Stimulated activated CD8-positive, alpha-beta memory T cell treated with anti-CD3 and anti-CD28 coated beads, Interleukin-15, amount 100 ng/mL, for 24 hours (primary cell): ENCODE measurements at places on chromosomes 1 and 21.

- DNase-seq: no peak
Measured at GRCh38 chr1:184118046-184118445, 66.5 kb downstream of the TSEN15 start.

GRCh38 chr21:29433366-29434059 lies 134.8 kb downstream of the BACH1 start:
- no peak for DNase-seq

GRCh38 chr1:83882906-83883305 lies 116.0 kb downstream of the TTLL7 start:
- no peak for DNase-seq

- no peak for DNase-seq
Measured at GRCh38 chr1:227707846-227708245, 27.3 kb downstream of the JMJD4 start.

GRCh38 chr1:245829826-245830225 lies 675.0 kb downstream of the KIF26B start:
- DNase-seq: no peak

DNA sequence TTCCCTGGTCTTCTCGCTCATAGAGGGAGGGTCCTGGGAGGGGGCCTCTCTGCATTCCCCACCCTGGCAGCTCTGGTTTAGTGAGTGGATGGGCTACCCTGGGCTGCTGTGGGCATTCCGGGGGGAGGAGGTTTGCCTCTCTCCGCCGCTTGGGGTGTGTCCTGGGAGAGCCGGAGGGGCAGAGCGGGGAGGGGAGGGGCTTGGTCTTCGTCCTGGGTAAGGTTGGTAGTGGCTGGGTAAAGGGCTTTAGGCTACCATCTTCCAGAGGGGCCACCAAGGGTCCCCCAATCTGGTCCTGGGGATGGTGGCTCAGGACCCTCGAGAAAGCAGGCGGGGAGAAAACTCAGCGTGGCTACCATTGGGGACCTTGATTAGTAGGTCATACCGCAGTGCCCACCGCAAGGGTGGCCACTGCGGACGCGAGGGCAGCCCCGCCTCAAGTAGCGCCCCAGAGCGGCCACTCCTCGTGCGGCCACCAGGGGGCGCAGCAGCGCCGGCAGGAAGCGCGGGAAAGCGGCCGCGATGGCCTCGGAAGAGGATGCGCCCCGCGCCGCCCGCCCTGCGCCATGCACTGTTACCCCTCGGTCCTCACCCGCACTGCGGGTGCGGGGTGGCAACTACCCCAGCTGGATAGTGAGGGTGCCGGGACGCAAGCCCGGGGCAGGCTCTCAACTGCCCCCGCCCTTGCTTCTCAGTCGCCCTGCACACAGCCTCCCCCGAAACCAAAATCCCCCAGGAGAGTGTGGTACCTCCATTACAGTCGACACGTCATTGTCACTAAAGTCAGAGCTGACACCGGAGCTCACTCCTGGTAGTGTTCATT lies 44.1 kb upstream of the SLC25A33 start:
- peak; percentile 51 for DNase-seq
